Heart right ventricle (tissue), 16 donors: ENCODE measurements at places on chromosomes 7 and 10. TPM values are rescaled to one million over a fixed set of nuclear protein-coding genes. Genes with fewer than 3 reads are reported as not detected.

MMP21 gene
- not detected for total RNA-seq

OPALIN gene
- total RNA-seq, result not detected

SLC29A4 gene
- total RNA-seq, result 1.9 TPM

DRGX gene
- total RNA-seq, result not detected

NOC3L gene
- total RNA-seq, result 8.9 TPM

ATG9B gene
- 0.39 TPM for total RNA-seq

PNLIP gene
- not detected for total RNA-seq

CTTNBP2 gene
- 0.57 TPM for total RNA-seq

MYL10 gene
- total RNA-seq, result not detected

DNA sequence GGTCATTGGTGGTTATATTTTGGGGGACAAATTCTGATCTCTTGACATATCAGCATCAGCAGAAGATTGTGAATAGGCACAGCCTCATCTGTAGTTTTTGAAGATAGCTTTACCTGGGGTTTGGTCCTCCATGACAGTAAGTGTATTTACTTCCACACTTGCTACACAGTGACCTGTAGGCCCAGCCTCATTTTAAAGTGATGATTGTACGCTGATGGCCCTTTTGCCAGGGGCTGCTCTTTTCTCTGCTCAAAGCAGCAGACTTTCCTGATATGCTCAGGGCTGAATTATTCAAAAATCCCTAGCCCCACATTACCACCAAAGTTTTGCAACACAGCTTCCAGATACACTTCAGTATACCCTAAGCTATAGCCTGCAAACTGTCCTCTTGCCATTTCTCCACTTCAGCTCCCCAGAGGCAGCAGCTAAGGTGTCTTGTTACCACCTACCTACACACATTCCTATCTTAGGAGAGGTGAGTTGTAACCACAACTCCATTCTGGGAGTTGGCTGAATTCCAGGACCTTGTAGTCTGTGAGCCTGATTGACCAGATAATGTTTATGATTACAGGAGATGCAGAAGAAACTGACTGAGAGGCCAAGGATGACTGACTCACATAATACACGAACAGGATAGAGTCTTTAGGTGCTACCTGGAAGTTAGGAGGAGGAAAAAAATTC lies 6.0 kb downstream of the ASB4 start:
- no peaks in the 10 kb centered on the region for H3K27me3 ChIP-seq
- no peak for DNase-seq
- H3K4me3 ChIP-seq, result no peak overlapping the region
- no peaks in the 10 kb centered on the region for H3K36me3 ChIP-seq

GRCh38 chr10:52357971-52358370 lies 43.9 kb downstream of the DKK1 start:
- H3K36me3 ChIP-seq, result no peaks in the 10 kb centered on the region
- no peak overlapping the region for H3K27ac ChIP-seq
- H3K4me1 ChIP-seq, result no peaks in the 10 kb centered on the region
- no peak for DNase-seq

- peak overlapping the region; percentile 82 for H3K4me3 ChIP-seq
- no peaks in the 10 kb centered on the region for H3K27me3 ChIP-seq
- H3K27ac ChIP-seq, result peak overlapping the region; percentile 90
- peak; percentile 55 for DNase-seq
- peaks cover 33% of the 10 kb centered on the region for H3K4me1 ChIP-seq
Measured at GRCh38 chr10:103917302-103918052, 507 bp downstream of the STN1 start.

- no peaks in the 10 kb centered on the region for H3K36me3 ChIP-seq
- no peaks in the 10 kb centered on the region for H3K27me3 ChIP-seq
- DNase-seq, result no peak
- no peak overlapping the region for H3K27ac ChIP-seq
- H3K4me1 ChIP-seq, result peaks cover 2% of the 10 kb centered on the region
Measured at GRCh38 chr10:73881221-73881919, 7.0 kb upstream of the CAMK2G start.

GRCh38 chr7:98418636-98419315 lies 17.9 kb upstream of the BAIAP2L1 start:
- no peak for DNase-seq
- no peak overlapping the region for H3K4me3 ChIP-seq
- peaks cover 16% of the 10 kb centered on the region for H3K27me3 ChIP-seq

DNA sequence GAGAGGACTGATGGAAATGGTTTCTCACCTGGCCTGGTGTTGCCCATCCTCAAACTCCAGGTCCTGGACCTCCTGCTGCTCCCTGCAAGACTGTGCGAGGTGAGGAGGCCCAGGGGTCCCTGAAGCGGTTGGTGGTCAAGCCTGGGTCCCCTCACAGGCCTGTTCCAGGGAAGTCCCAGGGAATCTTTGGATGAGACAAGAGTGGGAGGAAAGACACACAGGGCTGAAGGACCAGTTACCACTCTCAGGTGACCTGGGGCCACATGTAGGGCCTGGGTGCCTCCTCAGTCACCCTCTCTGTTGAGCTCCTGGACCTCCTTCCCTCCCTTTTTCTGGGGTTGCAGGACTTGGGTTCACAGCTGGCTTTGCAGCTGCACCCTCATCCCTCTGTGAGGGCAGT lies 42.6 kb upstream of the CXCL12 start:
- no peak overlapping the region for H3K4me3 ChIP-seq
- no peaks in the 10 kb centered on the region for H3K27me3 ChIP-seq
- H3K27ac ChIP-seq, result no peak overlapping the region
- no peaks in the 10 kb centered on the region for H3K4me1 ChIP-seq
- no peaks in the 10 kb centered on the region for H3K36me3 ChIP-seq

DNA sequence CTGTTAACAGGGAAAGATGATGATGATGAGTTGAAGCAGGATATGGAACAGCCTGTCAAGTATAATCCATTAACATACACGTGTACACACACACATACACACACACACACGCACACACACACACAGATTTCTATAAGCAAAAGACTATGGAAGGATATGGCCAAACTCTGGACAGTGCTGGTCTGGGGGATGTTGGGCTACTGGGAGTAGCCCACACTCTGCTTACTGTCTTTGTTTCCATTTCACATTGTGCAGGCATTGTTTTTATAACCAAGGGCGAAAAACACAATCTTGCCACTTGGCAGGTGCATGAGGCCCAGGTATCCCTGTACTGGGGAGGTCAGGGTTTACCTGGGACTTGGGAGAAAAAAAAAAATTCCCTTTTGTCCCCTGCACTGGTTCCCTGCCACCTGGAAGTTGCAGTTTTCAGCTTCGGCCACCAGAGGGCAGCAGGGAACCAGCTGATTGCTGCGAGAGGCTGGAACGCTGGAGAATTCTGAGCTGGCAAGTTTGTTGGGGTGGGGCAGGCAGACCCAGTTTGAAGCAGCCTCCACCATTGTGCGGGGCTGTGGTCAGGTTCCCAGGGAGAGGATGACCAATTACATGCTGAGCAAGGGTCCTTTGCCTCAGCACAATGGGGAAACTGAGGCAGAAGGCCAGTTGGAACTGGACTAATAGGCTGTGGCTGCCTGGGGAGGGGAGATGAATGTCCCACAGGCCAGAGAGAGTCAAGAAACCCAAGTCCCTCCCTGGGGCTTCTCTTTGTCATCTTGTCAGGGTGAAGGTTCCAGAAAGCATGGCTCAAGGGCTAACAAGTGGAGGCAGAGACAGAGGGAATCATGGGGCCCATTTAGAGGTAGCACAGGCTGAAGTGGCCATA lies 27.3 kb downstream of the PPIF start:
- no peak overlapping the region for H3K27ac ChIP-seq
- H3K36me3 ChIP-seq, result no peaks in the 10 kb centered on the region
- peak; percentile 82 for DNase-seq
- no peak overlapping the region for H3K4me3 ChIP-seq

DNA sequence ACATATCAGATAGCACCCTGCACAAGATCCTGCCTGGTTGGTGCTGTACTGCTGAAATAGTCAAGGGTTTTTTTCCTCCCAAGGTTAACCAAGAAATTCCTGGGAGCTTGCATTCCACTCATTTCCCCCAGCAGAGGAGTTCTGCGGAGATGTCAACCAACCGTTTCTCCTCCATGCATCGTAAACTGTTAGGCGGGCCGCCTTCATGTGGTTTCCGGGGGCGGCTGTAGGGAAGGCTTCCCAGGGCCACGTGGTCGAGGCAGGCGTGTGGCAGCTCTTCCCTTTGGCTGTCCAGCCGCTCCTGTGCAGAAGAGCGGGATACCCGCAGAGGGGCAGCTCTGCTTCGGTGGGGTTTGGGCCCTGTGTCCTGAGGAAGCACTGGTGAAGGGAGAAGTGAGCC lies 113.7 kb downstream of the RGS10 start:
- no peaks in the 10 kb centered on the region for H3K27me3 ChIP-seq
- H3K36me3 ChIP-seq, result peaks cover 95% of the 10 kb centered on the region
- no peaks in the 10 kb centered on the region for H3K4me1 ChIP-seq
- no peak overlapping the region for H3K27ac ChIP-seq
- no peak for DNase-seq

DNA sequence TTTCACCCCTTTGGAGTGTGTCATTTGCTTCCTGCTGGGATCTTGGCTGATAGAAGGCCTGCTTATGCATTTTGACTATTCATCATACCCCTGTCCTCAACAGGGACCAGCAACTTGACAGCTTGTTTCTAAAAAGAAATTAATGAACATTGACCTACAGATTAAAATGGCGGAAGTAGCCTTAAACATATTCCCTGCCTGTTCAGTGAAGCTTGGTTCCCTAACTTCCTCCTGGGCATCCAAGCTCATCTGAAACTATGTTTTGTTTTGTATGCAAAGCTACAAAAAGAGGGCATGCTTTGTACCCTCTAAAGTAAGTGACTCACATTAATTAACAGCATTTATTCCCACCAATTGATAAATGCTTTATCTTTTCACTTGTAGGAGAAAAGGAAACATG lies 26.8 kb upstream of the CDK14 start:
- no peaks in the 10 kb centered on the region for H3K4me1 ChIP-seq
- no peak overlapping the region for H3K4me3 ChIP-seq
- no peaks in the 10 kb centered on the region for H3K36me3 ChIP-seq
- no peak overlapping the region for H3K27ac ChIP-seq
- no peaks in the 10 kb centered on the region for H3K27me3 ChIP-seq

GRCh38 chr7:73560109-73560835 lies 2.8 kb upstream of the BCL7B start:
- no peaks in the 10 kb centered on the region for H3K36me3 ChIP-seq
- H3K27me3 ChIP-seq, result no peaks in the 10 kb centered on the region
- no peak overlapping the region for H3K27ac ChIP-seq
- no peak overlapping the region for H3K4me3 ChIP-seq
- no peak for DNase-seq

DNA sequence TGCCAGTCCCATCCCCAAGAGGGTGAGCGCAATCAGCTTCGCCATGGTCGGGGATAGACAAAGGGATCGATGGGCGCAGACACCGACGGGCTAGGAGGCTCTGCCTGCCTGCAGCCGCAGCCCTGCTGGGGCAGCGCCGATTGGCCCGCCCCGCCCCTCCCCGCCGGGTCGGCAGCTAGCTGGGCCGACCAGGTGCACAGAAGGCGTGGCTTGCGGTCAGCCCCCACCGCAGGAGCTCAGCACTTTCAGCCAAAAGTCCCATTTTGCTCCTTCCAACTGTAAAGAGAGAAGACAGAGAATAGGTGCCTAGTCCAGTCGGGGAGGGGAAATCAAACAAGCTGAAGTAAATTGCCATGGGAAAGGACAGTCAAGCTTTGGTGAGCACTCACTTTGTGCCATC lies at the start of gene PON1:
Gene PON1 (minus strand): TSS at position 102 of the 400 bp plus-strand sequence. CDS start 57 bp downstream, at position 45.
- no peaks in the 10 kb centered on the region for H3K4me1 ChIP-seq
- H3K27ac ChIP-seq, result no peak within 1 kb of the TSS
- no peak for DNase-seq
- H3K27me3 ChIP-seq, result peaks cover 24% of the 10 kb centered on the region
- no peak within 1 kb of the TSS for H3K4me3 ChIP-seq
- H3K36me3 ChIP-seq, result no peaks in the 10 kb centered on the region

DNA sequence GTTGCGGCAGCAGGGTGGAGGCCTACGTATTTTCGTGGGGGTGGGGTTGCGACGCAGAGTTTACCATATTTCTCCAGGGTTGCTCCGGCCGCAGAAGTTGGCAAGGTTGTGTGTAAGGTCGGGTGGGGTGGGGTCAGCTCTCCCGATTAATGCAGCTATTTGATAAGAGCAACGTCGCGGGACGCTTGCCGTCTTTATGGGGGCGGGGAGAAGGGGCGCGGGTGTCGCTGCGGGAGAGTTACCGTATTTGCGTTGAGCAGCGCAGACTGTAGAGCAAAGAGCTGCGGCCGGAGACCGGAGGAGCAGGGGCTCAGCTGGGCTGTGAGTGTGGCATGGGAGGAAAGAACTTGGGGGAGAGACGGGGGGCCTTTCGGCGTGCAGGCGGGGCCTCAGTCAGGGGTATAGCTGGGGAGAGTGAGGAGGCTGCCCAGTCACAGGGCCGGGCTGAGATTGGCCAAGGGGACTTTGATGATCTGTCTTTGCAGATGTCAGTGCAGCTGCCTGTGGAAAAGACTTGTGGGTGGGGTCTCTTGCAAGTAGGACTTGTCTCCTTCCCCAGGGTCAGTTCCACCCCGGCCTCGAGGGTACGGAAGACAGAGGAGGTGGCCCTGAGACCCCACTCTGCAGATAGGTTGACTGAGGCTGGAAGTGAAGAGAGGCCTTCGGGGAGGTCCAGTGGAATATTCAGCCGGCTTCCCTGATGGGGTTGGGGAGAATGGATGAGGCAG lies 26.6 kb downstream of the ZNF775 start:
- peak; percentile 54 for DNase-seq
- peaks cover 12% of the 10 kb centered on the region for H3K36me3 ChIP-seq
- peak overlapping the region; percentile 89 for H3K27ac ChIP-seq

DNA sequence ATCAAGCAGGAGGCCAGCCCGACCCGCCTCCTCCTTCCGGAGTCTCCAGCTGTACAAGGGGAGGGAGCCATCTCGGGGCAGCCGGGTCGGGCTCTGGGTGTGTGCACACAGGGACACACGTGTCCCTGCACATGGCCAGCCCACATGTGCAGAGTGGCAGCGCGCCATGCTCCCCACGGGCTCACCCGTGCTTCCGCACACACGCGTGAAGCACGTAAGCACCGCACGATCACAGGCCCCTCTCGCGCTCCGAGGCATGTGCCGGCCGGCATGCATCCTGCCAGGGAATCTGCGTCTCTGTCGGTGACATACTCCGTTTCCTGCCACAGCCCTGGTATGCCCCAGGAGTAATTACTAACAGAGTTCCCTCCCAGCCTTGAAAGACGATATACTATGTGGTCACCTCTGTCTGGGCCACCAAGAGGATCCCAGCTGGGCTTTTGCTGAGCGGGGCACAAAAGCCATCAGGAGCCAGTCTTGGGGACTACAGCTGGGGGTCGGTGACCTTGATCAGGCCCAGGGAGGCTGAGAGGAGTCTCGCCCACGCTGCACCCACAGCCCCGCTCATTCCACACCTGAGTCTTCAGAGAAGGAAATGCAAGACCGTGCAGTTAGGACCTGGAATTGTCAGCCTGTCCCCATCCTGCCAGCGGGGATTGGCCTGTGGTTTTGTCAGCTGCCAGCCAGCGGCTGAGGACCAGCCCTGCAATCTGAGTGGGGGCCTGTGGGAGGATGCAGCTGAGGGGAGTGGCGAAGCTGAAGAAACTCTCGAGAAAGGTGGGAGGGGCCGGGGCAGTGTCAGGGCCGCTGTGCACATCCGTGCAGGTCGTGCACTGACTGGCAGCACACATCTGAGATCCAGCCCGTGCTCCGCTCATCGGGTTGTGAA lies 11.0 kb upstream of the LFNG start:
- peaks cover 42% of the 10 kb centered on the region for H3K4me1 ChIP-seq
- peak; percentile 66 for DNase-seq
- H3K27me3 ChIP-seq, result no peaks in the 10 kb centered on the region
- H3K27ac ChIP-seq, result peak overlapping the region; percentile 26
- no peaks in the 10 kb centered on the region for H3K36me3 ChIP-seq
